Astrocyte of the spinal cord (primary cell): ENCODE measurements at places on chromosomes 6 and 20.

DNA sequence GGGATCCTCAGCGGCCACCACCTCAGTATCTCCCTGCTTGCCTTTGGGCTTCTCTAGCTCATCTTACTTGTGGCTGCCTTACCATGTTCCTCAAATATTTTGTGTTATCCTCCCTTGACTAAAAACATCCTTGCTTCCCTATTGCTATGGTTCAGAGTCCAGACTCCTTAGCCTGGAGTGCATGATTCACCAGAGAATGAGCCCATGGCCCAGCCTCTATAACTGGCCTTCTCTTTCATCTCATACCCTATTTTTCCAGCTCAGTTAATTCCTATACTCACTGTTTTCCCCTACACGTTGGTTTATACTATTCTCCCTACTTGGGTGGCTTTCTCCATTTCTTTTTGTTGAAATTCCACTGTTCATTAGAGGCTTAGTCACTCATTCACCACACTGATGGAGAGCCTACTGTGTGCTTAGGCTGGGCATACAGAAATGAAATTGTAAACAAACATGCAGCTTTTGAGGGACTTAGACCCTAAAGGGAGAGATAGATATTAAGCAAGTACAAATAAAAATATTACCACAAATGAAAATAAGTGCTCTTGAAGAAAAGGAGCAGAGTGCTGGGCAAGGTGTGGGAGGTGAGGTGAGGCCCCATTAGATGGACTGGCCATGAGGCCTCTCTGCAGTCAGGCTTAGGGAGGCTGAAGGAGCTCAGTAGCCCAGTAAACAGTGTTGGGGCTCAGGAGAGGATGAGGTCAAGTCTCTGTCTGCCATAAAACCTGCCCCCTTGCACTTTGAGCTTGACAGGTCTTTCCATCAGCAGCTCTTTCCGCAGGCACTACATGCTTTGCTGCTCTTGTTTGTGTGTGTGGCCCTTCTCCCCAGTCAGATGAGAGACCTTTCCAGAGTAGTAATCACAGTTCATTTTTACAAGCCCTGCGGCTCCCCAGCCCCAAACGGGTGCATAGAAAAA is 109.3 kb downstream of the TCP11 start:
- DNase-seq, result no peak

DNA sequence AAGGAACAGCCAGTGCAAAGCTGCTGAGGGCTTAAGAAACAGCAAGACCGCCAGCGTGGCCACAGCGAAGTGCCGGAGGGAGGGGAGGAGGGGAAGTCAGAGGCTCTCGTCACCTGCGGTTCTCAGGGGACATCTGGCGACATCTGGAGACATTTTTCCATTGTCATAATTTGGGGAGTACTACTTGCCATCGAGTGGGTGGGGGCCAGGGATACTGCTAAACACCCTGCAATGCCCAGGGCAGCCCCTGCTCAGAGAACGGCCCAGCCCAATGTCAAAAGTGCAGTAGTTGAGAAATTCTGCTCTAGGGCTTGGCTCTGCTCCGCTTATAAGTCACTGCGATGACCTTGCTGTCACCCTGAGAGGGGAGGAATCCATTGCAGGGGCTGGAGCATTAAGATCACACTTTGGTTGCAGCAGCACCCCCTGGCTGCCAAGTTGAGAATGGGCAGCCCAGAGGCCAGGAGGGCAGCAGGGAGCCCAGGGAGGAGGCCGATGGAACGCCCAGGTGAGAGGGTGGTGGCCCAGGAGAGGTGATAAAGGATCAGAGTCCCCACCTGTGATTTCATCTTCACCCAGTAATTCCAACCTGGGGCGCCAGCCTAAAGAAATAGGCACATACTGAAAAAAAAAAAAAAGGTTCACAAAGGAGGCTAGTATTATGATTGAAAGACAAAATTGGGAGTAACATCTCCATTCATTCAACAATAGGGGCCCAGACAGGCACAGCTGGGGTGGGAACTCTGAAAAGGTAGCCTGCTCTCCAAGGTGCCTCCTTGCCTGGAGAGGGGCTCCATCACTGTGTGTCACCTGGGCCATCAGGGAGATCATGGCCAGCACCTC is 218.2 kb downstream of the BMP7 start:
- peak; percentile 12 for DNase-seq

- DNase-seq, result no peak
Observed at GRCh38 chr20:2340823-2341222, 39.9 kb upstream of the TGM6 start.

DNA sequence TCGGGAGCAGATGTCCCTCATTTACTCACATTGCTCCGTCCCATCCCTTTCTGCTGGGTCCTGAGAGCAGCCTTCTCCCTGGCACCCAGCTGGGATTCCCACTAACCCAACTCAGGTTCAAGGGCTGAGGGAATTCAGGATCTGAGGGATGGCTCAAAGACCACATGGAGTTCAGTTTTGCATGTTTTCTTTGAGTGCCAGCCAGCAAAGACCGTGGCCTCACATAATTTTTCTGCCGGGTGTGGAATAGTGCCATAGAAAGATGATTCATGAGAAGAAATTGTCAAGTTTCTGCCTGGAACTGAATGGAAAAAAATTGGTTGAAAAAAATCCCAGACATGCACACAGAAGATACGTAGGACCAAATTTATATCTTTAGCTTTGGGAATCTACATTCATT is 168.6 kb downstream of the CD83 start:
- peak; percentile 87 for DNase-seq

DNA sequence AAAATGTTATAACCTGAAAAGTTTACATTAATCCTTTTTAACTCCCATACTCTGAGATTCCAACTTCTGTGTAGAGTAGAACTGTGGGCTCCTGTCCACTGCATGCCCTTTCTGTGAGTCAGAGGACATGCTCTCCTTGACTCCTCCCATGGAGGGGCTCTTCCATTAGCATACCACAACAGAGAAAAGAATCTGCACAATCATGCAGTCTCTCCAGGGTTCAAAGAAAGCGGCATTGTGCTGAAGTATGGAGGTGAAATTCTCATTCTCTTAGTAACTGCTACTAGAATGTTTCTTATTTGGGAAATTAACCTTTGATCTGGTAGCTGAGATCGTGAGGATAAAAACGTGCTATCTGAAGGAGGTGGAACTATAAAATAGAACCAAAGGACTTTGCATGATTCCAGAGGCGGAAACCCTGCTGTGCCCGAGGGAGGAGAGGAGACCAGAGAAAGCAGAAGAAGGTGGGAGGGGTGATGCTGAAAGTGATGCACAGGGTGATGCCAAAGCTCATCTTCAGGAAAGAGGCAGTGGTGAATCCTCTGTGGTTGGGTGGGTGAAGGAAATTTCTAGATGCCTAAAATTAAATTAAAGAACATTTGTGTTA is 202.2 kb upstream of the PCSK2 start:
- peak; percentile 51 for DNase-seq

DNA sequence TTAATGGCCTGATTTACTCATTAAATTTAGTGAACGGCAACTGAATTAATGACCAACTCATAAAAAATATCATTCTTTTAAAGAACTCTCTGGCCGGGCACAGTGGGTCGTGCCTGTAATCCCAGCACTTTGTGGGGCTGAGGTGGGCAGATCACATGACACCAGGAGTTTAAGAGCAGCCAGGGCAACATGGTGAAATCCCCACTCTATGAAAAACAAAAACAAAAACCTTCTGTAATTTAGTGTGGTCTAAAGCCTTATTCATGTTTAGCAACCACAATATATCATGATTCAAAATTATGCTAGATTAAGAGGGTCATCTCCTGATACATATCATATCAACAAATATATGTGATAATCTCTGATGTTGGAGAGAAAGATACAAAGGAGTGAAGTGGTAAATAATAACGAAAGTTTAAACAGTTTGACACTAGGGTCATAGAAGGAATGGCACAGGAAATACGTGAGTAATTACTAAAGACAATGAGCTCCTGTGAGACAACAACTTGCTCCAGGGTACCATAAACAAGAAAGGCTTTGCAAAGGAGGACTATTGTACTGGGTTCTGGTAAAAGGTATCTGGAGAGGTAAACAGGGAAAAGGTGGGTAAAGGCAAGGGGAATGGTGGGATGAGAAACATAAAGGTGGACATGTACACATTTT is 5.7 kb downstream of the ELOVL4 start:
- no peak for DNase-seq

- DNase-seq, result peak; percentile 57
Observed at GRCh38 chr6:125375821-125376220, 74.1 kb upstream of the HDDC2 start.

DNA sequence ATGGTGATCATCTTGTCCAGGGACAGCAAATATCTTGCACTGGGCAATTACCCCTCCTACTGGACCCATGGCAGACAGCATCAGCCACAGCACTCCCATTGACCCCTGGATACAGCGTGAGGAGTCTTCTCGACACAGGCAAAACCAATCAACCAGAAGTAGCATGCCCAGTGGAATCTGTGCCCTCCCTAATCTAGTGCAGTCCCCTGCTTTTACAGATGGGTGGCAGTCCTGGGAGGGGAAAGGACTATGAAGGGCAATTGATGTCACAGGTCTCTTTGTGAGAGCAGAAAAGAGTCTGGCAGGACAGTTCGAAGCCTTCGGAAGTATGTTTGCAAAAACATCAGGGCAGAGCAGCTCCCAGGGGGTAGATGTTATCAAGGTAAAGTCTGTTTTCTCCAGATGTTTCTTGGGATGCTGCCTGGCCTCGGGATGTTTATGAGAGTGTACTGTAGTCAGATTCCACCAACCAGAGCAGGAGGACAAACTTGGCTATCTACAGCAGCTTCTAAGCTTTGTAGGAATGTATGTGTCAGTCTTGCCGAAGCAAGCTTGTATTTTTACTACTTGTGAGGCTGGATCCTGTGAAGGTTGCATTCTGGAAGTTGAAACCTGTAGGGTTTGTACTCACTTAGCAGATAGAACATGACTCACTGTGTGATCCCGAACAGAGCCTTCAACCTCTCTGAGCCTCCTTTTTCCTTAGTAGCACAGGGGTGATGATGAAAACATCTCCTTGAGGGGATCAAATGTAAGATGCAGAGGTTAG is 63.0 kb upstream of the MYL9 start:
- no peak for DNase-seq

GRCh38 chr20:21556398-21556797 is 42.5 kb upstream of the NKX2-2 start:
- DNase-seq, result no peak

GRCh38 chr6:109454496-109455436 is 806 bp downstream of the MICAL1 start:
- DNase-seq, result peak; percentile 47

GRCh38 chr6:150409576-150410066 is 40.8 kb downstream of the IYD start:
- DNase-seq, result peak; percentile 10

DNA sequence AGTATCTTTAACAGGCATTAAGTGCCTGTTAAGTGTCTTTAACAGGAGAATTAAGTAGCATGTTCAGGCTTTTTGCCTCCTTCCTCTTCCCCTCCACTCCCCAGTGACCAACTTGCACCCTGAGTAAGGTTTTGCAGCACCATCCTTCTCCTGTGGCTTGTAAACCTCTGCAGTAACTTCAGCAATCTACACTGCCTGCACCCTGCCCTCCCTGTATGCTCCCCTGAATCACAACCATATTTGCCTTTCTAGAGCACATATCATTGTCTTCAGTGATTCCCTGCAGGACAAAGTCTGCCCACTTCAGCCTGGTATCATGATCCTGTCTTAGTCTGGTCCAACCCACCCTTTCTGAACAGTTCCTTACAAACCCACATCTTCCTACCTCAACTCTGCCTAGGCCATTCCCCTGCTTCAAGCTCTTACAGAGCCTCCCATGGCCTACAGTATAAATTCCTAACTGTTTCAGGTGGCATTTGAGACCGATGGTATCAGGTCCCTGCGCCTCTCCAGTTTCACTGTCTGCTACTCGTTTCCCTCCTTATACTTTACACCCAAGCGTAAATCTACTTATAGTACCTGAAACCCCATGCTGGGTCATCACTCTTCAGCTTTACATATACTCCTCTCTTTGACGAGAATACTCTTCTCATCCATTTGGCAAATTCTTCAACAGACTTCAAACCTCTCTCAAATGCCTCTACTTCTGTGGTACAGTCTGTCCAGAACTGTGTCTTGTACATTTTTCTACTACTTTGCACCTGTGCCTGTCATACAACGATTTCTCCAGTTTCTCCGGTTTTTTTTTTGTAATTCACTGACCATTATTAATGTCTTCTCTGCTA is 69.8 kb downstream of the ZHX3 start:
- peak; percentile 23 for DNase-seq

DNA sequence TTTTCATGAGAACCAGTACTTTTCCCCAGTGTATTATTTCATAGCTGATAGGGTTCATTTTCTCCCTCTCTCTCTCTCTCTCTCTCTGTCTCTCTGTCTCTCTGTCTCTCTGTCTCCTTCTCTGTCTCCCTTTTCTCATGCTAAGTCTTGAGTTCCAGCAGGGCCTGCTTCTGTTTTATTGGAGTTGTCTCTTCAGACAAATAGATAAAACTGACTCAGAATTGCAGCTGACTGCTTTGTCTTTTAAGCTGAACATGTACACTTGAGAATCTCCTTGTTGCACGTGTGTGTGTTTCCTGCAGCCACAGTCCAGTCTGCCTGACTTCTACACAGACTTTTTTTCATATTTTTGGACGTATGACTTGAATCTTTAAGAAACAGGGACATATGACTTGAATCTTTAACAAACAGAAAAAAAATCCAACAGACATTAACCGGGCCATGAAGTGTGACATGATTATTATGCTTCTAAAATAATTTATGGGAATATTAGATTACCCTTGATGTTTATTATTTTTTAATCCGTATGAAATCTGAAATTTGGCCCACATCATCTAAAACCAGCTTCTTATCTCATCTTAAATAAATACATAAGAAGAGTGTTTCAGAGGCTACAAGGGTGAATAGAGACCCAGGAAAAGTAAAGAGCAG is 71.5 kb downstream of the JAG1 start:
- no peak for DNase-seq

GRCh38 chr6:22332711-22333110 is 35.9 kb upstream of the PRL start:
- no peak for DNase-seq

- DNase-seq, result no peak
Observed at GRCh38 chr20:2032168-2032567, 38.3 kb upstream of the PDYN start.

DNA sequence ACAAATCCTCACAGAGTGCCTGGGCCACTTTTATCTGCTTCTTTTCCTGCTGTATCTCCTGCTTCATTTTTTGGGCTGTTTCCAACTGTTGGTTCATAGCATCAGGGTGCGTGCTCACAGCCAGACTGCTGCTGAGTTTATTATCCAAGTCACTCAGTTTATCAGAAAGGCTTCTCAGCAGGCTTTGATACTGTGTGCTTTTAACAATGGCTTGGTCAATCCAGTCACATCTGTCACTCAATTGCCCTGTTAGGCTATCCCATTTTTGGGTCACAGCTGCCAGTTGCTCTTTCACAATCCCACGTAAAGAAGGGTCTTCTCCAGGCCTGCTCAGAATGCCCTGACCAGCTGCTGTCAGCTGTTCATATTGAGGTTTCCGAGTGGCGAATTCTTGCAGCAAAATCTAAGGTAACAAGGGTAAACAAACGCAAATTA is 87.2 kb downstream of the DST start:
- DNase-seq, result peak; percentile 35
